ENCODE measurements at places on chromosomes 12 and 14.

- DNase-seq: peak; percentile 11
These were observed 367.4 kb downstream of the BTG1 start for GRCh38 chr12:91778091-91778832.

DNA sequence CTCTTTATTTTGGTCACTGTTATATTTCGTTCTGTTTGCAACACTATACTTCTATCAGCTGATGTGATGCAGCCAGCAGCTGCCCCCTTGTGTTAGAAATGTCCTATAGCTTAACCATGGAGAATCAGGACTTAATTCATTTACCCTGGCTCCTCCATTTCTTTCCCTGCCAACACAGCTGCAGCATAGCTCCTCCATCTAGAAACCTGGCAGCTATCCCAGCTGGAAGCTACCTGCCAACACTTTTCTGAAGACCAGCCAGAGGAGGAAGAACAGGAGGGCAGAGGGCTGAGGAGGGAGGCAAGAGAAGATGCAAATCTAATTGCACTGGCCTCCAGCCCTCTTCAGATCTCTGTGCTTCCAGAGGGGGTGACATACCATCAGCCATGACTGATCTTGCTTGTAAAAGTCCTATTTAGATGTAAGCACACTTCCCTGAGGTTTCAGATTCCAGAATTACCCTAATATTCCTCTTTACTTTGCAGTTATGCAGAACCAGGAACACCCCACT, 156.8 kb upstream of the TMEM260 start:
- DNase-seq: peak; percentile 20

GRCh38 chr14:32185097-32185496, 16.7 kb upstream of the RNU6-7 start:
- DNase-seq: no peak

GRCh38 chr12:113891167-113891692, 74.9 kb downstream of the RBM19 start:
- no peak for DNase-seq

DNA sequence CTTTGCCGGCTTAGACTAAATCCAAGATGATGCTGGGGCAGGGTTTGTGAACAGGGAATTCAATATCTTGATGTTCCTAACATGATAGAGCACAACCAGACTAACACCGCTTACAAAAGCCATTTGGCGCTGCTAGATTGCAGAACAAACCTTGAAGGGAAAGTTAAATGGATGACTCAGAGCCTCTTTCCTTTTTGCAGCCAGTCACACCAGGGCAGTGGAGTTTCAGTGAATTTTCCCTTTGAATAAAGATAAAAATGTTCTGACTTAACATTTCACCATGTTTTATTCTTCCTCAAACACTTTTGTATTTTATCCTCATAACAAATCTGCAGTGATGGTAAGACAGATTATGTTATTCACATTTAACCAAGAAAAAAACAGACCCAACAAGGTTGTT, 47.3 kb downstream of the PDE6H start:
- no peak for DNase-seq

GRCh38 chr12:122837306-122838265, 2.3 kb downstream of the HIP1R start:
- DNase-seq: no peak

DNA sequence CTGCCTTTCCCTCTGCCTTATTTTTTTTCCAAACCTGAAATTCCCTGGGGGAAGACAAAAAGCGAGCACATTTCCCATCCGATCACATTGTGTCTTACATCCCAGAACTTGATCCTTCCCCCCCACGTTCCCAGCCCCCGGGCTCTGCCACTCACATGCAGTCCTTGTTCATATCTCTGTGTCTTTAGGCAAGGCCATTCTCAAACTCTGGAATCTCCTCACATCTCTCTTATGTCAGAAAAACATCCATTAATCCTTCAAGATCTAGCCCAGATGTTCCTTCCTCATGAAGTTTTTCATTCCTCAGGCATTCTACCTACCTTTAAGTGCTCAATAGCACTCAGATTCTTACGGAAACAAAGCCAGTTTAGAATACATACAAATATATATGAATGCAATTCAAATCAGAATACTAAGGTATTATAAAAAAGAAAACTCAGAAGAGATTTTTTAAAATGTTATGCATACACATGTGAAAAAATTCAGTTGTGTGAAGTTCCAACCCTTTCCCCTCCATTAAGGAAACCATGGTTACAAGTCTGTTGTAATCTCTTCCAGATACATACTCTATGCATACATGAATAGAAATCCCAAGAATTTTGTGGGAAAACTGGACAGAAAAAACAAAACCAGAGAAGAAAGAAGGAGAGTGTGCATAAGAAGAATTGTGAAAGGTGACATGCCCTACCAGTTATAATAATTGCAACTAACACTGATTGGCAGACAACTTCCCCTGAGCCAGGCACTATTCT, 120.3 kb downstream of the SLC38A1 start:
- DNase-seq: no peak

DNA sequence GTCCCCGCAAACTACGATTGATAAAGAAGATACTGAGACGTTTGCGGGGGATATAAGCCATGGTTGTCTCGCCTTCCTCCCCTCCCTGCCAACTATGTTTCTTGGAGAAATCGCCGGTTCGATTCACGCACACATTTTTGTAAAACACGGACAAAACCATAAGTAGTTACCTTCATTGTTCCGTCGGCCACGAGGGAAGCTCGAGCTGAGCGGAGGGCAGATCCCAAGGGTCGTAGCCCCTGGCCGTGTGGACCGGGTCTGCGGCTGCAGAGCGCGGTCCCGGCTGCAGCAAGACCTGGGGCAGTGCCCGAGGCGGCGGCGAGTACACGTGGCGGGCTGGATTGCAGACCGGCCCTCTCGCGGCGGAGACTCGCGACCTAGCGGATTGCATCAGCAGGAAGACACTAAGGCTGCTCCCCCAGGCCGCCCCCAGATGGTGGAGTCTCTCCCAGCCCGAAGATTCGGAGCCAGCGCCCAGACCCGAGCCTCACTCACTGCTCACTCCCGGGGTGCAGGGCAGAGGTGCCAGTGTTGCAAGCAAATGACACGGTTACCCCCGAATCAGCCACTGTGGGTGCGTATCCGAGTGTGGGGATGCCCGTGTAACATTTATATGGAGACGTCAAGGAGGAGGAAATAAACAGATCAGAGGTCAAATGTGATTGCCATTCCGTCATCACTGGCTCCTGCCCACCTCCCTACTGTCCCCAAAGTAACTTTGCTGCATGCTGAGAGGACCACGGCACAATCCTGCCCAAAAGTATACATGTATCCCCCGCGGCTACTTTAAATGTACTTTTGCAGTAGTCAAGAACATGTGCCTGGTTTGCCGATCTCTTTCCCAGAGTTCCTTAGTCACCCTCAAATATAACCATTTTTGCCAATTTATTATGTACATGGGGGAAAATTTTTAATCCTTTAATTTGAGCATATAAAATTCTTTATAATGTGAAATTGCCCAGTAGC, at the start of gene BCAT1:
BCAT1 (minus strand) TSS at position 345 of the 966 bp plus-strand sequence; CDS start at position 176, 169 bp downstream.
- peak; percentile 10 for DNase-seq

DNA sequence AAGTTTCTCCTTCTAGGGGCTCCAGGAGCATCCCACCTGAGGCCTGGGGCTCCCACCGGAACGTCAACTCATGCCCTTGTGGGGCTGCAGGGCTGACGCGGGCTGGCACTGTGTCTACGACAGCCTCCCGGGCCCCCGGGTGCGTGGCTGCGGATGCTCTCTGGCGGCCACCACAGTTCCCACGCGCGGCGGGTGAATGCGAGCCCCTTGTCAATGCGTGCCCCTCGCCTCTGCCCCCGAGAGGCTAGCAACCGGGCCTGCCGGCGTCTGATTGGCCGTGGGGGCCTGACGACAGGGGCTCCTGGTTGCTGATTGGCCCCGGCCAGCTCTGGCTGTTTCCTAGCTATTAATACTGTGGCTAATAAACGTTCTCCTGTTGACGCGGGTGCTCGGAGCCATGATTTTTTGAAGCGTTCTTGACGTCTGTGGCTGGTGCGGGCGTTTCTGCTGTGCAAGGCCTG, 1.8 kb upstream of the MEG3 start:
- peak; percentile 2 for DNase-seq

- DNase-seq: no peak
These were observed 42.8 kb downstream of the NOS1 start for GRCh38 chr12:117318591-117318990.
